ENCODE measurements at places on chromosomes 13 and 19. TPM values are rescaled to one million over a fixed set of nuclear protein-coding genes. Genes with fewer than 3 reads are reported as not detected.
A peak's percentile ranks its signal among the peaks of the same experiment; 100 is the strongest.

The AMH gene
- 2.7 TPM for total RNA-seq

The TUBB4A gene
- total RNA-seq = 0.26 TPM

- no peak for DNase-seq
Measured at GRCh38 chr13:54852831-54853230, 1824.2 kb downstream of the OLFM4 start.

- no peak for DNase-seq
Measured at GRCh38 chr13:32616883-32617511, 30.7 kb downstream of the PDS5B start.

DNA sequence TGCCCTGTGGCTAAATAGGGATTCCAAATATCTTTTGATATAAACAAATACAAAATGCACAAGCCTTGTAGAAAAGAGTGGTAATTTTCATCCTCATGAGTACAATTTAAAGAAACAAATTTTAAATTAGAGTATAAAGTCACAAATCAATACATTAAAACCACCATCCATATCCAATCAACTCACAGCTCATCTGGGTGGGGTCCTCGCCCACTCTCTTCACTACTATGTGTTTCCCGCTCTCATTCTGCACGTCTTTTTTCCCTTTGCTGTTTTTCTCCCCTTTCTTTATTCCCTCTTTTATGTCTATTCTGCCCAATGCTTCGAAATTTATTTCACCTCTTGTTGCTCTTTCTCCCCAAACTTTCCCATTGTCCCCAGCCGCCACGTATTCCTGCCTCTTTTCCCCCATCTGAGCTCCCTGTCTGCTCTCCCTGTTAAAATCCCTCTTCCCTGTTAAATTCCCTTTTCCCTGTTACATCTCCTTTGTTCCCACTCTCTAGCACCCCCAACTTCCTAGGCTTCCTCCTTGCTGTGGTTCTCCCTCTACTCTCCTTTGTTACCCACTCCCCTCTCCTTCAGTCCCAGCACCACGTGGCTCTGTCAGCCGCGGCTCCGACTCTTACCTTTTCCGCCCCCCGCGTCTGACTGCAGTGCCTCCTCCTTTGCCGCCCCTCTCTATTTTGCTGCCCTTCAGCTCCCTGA, 1.3 kb downstream of the ZNF616 start:
- peak; percentile 34 for DNase-seq

GRCh38 chr19:7533925-7534480, 1.5 kb upstream of the PNPLA6 start:
- peak; percentile 94 for DNase-seq
